ENCODE measurements at places on chromosomes 12 and 14. TPM values are rescaled to one million over a fixed set of nuclear protein-coding genes. Genes with fewer than 3 reads are reported as not detected.

GRCh38 chr12:91965781-91966180 is 179.9 kb downstream of the BTG1 start:
- no peak for DNase-seq

DNA sequence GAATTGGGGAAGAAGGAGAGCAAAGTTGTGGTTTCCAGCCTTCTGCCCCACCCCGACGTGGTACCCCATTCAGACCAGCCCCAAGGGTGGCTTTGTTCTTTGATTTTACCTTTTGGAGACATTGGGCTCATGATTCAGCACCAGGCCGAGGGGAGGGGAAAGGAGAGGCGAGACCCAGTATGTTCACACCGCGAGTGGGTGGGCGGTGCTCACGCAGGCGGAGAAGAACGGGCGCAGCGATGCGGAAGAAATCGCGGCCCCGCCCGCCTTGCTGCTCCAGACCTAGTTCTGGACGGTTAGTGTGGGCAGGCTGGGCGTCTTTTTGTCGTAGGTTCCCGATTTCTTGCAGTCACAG is 963 bp downstream of the ATL1 start:
- no peak for DNase-seq

- no peak for DNase-seq
Measured at GRCh38 chr14:33941718-33942117, 9.2 kb downstream of the EGLN3 start.

GRCh38 chr12:15777355-15778012 is 11.7 kb downstream of the EPS8 start:
- DNase-seq: no peak

DNA sequence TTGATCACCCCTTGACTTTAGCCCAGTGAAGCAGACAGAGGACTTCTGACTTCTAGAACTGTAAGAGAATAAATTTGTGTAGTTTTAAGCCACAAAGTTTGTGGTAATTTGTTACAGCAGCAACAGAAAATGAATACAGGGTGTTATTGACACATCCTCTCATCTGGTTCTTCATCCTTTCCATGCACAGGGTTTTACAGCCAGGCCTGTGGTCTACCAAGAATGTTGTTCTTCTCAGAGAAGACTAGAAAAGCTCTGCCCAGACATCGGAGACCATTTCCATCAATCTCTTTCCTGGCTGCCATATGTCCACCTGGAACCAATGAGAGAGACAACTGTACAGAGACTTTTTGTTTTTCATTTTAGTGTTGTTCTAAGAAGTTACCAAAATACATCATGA is 308.2 kb upstream of the AMIGO2 start:
- DNase-seq: no peak

DNA sequence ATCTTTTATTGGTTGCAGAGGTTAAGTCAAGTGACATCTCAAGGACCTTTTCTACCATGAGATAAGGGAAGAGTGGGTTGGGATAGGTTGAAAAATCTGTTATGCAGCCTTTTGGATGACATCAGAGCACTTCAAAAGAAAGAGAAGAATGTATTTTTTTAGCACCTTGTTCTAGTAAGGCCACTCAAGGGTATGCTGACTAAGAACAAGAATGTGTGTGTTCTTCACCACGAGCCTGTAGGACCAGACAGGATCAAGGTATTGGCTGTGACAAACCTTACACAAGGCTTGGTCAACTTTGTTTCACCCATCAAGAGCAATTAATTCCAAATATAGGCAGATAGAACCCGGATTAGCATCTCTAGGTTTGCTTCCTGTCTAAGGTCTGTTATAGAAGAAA is 142.5 kb downstream of the SAMD4A start:
- peak; percentile 70 for DNase-seq

DNA sequence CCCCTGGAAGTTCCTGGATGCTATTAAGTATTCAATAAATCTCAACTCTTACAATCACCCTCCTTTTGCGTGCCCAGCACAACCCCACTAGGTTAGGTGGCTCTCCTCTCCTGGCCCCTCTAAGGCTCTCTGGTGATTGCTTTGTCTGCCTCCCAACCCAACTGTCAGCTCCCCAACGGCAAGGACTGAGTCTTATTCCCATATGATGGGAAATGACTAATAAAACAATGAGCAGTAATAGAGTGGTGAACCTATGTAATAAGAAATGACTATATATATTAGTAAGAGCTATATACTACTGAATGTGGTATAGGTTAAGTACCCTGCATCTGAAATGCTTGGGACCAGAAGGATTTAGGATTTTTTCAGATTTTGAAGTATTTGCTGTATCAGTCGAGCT is 8.1 kb downstream of the APPL2 start:
- DNase-seq: no peak

- peak; percentile 15 for DNase-seq
Measured at GRCh38 chr14:24798911-24799462, 165.0 kb upstream of the GZMB start.

DNA sequence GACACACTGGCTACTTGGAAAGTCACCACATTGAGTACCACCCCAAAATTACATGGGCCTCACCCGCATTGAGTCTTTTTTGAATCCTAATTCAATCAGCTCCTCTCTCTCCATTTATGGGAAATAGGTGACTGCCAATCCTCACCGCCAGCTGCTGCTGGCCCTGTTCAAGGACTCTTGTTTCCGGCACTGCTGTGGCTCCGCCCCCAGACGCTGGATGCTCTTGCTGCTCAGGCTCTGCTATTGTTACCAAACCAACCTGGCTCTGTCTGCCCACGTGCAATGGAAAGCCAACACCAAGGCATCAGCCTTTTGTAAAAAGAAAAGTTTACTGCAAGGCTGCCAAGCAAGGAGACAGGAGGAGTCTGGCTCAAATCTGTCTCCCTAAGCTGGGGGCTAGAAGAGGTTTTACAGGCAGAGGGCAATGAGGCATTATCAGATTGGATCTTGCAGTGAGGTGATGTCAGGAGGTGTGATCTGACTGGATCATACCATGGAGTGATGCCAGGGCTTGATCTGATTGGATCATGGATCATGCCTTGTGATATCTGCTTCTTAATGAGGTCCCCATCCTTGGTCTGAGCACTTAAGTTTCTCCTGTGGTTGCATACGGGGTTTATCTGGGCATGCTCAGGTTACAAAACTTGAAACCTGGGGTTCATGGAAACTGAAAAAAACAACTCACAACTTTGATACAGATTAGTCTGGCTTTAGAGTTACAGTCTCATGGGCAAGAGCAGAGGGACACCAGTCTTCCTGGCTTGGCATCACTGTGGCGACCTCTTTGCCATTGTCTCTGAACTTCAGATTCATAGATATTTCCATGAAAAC is 117.1 kb upstream of the SLC35F4 start:
- DNase-seq: no peak

DNA sequence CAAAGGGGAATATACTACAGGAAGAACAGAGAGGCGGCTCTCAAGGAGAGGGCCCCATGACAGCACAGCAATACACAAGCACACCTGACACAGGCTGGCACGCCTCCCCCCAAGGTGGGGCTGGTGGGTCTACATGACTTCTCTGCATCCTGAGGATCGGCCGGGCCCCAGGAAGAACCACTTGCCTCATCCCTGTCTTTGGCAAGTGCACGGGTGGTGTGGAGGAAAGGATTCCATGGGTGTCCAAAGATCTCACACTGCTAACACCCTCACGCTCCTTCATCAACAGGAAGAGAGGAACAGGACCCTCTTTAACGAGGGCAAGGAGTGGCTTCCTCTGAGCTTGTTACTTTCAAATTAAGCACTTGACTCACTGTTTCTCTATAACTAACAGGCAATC is 7.3 kb downstream of the VAMP1 start:
- no peak for DNase-seq

DNA sequence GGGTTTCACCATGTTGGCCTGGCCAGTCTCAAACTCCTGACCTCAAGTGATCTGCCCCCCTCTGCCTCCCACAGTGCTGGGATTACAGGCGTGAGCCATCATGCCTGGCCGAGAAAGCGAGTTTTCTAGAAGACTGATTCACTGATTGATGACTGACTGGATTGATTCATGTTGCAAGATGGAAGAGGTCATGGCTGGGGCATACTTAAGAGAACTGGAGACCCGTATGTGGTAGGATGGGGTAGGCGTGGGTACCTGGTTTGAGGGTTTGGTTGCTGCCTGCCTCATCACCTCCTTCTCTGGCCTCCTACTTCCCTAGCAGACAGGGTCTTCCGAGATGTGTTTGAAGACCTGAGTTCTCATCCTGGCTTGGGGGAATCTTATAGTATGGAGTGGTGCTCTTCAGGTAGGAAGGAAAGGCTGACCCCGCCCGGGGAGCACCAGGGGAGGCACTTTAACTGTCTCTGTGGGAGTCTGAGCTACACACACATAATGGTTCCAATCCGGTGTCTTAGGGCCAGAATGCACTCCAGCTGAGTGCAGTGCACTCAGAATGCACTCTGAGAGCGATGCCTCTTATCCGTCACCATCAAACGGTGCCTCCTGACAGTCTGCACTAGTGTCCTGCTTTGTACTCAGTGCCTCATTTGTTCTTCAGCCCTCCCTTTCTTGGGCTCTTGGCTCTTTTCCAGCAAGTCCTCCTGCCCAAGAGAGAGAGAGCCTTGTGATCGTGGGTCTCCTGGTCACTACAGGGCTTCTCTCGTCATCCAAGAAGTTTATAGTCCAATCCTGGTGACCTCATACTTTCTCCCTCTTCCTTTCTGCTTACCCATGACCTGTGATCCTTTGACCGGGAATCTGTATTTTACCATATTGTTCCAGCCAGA is 19.7 kb downstream of the PLEKHG3 start:
- DNase-seq: no peak

DNA sequence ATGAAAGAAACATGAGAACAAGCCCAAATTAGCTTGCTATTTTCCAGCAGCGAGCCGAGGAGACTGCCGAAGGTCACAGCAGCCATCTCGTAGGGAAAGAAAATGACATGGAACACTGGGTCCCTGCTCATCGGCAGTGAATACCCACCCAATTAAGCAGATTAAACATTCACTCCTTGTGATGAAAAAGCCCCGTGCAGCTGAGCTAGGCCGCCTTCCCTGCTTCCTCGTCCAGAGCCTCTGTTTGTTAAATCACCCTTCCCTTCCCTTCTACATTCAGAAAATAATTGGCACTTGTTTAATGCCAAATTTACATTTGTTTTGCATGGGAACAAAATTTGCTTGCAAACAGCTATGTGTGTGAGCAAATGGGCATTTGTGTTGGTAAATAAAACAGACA is 342.5 kb downstream of the RMST start:
- DNase-seq: no peak

Gene LHX5
- not detected for total RNA-seq

Gene NELL2
- 0.85 TPM for total RNA-seq

Gene CISTR
- total RNA-seq: not detected

Gene TAS2R19
- total RNA-seq: 2.7 TPM

Gene LRFN5
- 0.05 TPM for total RNA-seq

Gene CTDSP2
- total RNA-seq: 99.5 TPM

Gene CLEC7A
- not detected for total RNA-seq

Gene UTP20
- total RNA-seq: 20.0 TPM
